ENCODE measurements at places on chromosomes 16 and 17. TPM values are rescaled to one million over a fixed set of nuclear protein-coding genes. Genes with fewer than 3 reads are reported as not detected.

- DNase-seq: no peak
These were observed 6.0 kb upstream of the RPH3AL start for GRCh38 chr17:358491-359151.

GRCh38 chr17:6479622-6480302 lies 35.5 kb downstream of the PIMREG start:
- no peak for DNase-seq

- no peak for DNase-seq
These were observed 5.7 kb downstream of the METRNL start for GRCh38 chr17:83085103-83085502.

DNA sequence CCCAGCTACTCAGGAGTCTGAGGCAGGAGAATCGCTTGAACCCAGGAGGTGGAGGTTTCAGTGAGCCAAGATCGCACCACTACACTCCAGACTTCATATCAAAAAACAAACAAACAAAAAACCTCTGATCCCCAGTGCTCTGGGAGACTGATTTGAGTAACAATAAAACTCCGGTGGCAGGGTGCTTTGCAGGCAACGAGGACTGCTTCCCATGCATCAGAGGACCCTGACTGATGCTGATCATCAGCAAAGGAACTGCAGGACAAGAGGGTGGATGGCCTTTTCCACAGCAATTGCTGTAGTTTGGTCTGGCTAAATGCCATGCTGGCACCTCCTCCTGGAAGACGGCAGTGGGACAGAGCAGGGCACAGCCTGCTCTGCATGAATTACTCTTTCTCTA lies 6.4 kb upstream of the SLC39A11 start:
- DNase-seq: no peak

DNA sequence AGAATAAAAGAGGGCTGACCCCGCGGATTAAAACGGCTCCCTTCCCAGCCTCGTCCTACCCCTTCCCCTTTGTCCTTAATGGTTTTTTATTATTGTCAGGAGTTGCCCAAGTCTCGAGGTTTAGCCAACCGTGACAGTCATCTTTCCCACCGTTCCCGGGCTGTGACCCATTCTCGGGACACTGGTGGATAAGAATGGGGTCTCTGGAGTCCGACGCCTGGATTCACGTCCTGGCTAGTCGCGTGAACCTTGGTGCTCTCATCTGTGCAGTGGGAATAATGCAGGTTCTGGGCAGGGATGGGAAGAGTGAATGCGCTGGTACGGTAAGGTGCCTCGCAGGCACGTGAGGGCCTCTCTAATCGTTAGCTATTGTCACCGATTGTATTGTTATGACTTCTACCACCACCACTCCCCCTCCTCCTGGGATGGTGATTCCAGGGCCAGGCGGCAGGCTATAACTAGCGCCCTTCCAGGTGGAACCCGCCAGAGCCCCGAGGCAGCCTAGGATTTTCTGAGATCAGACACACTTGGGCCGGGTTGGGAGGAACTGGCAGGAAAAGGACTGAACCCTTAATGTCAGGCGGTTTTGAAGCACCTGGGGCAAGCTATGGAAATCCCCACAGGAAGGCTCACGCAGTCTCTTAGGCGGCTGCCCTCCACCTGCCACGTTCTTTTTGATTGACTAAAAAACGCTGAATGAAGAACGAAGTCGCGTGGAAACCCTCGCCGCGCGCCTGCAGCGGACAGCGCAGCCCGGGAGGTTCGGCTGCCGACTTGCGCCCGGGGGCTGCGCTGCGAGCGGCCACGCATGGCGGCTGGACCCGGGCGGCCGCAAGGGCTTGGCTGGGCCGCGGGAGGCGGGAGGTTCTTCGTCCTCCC lies 2.7 kb downstream of the HS3ST3B1 start:
- peak; percentile 59 for DNase-seq

- DNase-seq: no peak
These were observed 1.1 kb downstream of the KSR1 start for GRCh38 chr17:27457360-27457715.

DNA sequence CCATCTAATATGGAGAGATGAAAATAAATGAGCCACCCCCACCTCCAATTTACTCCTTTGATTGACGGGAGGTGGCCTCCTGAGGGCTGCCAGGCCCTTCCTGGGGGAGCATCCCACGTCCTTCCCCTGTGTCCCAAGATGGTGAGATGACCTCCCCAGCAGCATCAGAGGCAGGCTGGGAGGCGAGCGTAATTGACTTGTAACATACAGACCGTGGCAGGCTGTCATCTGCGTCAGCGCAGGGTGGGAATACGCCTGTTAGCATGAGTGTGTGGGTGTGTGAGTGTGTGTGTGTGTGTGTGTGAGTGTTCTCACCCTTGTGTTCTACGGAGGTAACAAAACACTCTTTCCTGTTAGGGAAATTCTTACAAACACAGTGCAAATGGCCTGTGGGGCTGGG lies 156.9 kb upstream of the CIBAR2 start:
- DNase-seq: no peak

DNA sequence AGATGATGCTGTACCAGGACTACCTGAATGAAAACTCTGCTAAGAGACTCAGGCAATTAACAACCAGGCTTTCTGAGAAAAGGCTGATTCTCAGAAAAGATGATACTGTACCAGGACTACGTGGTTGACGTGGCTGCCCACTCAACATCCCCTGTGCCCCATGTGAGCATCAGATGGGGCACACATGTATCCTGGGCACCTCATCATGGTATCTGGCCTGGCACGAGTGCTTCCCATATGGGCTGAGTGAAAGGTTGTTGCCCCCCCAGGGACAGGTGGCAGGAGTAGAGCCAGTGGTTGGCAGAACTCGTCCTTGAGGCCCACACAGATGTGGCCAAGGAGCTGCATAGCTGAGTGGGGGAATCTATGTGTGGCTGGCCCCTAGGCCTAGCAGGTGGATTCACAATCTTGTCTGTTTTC lies 3.5 kb upstream of the CES4A start:
- DNase-seq: no peak

DNA sequence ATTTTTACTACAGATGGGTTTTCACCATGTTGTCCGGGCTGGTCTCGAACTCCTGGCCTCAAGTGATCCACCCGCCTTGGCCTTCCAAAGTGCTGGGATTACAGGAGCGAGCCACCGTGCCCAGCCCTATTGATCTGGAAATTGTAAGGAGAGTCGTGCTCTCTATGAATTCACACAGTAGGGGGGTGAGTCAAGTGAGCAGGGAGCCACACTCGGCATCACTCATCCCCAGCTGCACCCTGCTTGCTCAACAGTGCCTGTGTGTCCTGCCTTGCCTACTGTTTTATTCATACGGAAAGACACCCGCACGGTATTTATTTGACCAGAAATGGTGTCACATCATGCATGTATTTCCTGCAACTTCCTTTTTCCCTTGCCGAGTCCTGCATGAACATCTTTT lies 157.2 kb upstream of the FOXF1 start:
- DNase-seq: peak; percentile 22

- no peak for DNase-seq
These were observed 10.7 kb upstream of the PIPOX start for GRCh38 chr17:29032013-29032856.

GRCh38 chr16:3999479-4000325 lies 116.5 kb downstream of the ADCY9 start:
- DNase-seq: peak; percentile 83

The KRTAP4-4 gene
- total RNA-seq: not detected

The CACNG1 gene
- not detected for total RNA-seq

The CRYM gene
- 0.30 TPM for total RNA-seq

The RAD51D gene
- total RNA-seq: 14.8 TPM

All from aorta (tissue), 5 donors.